IMR-90 (cell line): ENCODE measurements at places on chromosomes 2 and 18. TPM values are rescaled to one million over a fixed set of nuclear protein-coding genes. Genes with fewer than 3 reads are reported as not detected.

DNA sequence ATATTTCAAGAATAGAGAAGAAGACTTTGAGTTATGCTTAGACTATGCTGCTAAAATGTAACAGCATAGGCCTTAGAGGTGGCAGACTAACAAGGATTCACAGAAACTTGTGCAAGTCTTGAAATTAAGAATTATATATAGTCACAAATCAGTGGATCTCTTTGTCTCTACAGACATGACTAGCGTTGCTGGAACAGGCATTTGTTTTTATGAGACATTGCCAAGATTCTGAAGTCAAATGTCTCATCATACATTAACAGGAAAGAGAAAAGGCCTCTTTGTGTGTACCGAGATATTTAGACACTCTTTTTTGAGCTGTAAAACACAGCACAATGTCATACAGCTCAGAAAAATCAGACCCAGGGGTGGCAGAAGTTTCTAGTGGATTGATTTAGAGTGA is 207.1 kb downstream of the TMX3 start:
- DNase-seq: peak; percentile 57

- peak; percentile 80 for DNase-seq
Measured at GRCh38 chr2:113872201-113872600, 17.7 kb upstream of the ACTR3 start.

Gene RAD51AP2
- polyA plus RNA-seq: not detected in 2 replicates

GRCh38 chr2:60294901-60295635 is 258.4 kb downstream of the BCL11A start:
- DNase-seq: no peak

GRCh38 chr2:224749136-224749535 is 33.0 kb upstream of the CCDC195 start:
- no peak for DNase-seq
